T47D (cell line): ENCODE measurements at places on chromosomes 3 and 15.

DNA sequence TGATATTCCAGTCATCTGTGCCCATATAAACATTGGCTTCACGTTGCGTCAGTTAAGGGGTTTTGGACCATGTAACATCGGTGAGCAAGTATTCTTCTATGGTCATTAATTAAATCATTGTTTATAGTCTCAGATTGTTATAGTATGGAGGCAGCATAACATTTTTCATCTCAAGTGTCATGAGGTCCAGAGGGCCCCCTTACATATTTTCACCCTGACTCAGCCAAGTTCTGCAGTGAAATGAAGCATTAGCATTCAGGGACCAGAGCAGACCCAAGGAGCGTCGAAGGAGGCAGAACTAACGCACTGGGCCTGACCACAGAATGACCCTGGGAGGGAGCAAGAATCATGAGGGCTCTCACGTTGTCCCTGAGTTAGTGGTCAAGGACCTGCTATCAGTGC, 171.5 kb downstream of the LRTM1 start:
- no peak for DNase-seq

GRCh38 chr3:139671863-139672646, 5.7 kb downstream of the NMNAT3 start:
- no peak for DNase-seq

DNA sequence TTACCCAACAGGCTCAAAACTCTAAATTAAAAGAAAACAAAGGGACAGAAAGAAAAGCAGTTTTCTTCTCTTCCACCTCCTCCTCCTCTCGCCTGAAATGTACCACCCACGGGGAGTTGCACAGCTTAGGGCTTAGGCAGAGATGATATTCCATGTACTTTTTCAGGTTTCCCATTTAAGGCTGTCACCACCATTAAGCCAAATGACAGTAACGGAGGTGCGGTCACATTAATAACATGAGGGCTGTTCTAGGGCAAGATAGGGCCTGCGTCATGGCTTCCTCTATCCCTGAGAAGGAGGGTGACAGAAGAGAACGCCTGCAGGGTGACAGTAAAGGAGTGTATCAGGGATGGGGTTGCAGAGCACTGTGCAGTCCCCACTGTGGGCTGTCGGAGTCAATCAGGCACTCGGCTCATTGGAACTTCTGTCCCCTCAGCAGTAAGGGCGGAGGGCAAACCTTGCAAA, 51.7 kb upstream of the TJP1 start:
- no peak for DNase-seq

DNA sequence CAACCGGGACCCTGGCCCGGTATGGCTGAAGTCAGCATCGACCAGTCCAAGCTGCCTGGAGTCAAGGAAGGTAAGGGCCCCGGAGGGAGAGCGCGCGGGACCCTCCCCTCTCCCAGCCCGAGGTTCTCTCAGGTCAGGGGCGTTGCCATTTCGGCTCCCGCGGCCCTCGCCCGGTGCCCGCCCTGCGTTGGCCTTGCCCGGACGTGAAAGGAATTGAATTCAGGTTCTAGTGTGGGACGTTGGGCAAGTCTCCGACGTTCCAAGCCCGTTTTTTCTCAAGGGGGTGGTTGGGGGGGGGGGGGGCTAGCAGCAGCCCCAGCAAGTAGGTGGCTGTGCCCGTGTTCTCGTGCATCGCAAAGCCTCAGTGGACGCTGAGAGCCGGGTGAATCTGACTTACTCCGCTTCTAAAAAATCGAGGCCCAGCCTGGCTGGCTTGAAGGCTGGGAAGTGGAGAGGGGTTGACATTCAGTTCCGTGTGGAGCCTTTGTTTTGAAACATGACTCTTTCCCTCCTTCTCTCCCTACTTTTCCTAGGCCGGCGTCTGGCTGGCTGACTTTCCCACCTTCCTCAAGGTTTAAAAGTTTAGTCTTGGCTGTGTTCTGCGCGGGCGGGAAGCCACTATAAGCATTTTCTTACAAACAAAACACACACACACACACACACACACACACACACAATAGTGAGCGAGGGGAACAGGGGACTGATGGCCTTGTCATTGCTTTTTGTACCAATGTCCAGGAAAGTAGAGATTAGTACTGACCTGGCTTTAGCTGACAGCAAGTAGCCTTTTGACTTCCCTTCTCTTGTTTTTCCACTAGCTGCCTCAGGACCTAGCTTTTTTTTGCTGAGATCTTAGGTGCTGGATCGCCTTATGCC, at the start of gene UTS2B:
UTS2B (minus strand) TSS at position 873 of the 876 bp plus-strand sequence. CDS start 48,337 bp downstream, outside the sequence.
- peak; percentile 75 for DNase-seq

GRCh38 chr15:59298225-59298853, 74.3 kb downstream of the MYO1E start:
- no peak for DNase-seq

DNA sequence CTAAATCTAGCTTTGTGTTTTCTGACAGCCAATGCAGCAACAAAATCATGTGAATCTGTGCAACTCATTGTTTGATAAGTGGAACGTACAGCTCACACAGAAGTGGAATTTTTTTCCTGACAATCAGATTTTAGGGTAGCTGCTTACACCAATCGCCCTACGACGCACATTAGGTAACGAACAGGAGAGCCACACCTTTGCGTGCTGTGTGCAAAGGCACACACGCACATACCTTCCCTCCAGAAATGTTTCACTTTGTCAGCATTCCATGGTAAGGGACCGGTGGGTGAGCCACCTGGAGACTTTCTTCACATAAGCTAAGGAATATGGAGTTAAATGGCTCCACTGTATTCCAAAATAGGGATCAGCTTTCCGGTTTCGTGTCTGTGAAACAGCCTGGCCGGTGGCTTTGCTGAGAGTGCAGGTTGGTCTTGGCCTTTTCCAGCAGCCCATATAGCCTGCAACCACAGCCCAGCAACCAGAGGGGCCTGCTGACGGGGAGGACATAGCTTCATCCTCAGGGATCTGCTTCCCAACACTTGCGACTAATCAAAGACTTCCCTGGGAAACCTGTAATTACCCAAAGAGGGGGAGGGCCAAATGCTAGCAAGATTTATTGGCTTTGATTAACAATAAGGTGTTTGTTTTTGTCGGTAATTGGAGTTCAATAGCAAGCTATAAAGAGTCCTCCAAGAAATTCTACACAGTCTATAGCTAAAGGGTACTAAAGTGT, 145.3 kb downstream of the ADAMTS17 start:
- no peak for DNase-seq

- DNase-seq, result peak; percentile 33
These were observed 25.9 kb downstream of the HSPBAP1 start for GRCh38 chr3:122767540-122768372.

DNA sequence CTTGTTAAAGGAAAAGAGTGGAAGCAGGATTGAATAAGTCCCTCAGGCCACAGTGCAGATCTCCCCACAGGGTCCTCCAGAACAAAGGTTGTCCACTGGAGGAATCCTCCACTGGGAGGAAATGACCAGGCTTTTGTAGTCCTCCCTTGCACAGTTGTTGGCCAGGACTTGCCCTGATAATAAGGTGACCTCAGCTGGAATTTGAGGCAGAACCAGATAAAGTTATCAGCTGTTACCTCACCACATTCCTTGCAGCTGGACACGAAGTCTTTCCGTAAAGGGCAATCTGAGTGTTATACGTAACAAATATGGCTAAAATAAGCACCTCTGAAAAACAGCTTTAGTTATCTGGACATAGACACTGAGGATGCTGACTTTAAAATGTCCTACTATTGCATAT, 83.5 kb upstream of the NAALADL2 start:
- no peak for DNase-seq

DNA sequence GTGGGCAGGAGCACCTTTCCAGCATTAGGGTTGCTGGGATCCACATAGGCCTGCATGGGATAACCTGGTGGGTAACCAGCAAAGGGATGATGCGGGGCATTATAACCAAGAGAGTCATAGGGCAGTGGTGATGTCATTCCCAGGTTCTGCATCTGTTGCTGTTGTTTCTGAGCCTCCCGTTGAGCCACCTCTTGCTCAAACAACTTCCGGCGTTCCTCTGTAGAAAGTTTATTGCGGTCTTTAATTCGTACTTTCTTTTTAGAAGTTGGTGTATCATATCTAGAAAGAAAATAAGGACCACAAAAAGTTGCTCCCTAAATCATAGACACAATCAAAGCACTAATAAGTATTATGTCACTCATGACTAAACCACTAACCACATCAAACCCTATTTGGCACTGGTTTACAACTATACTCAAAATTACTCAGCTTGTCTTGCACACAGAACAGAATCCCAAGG, 77.8 kb downstream of the NBEAL2 start:
- DNase-seq, result no peak

GRCh38 chr3:69322158-69322509, 63.8 kb downstream of the FRMD4B start:
- no peak for DNase-seq

GRCh38 chr3:81492040-81492439, 269.4 kb downstream of the GBE1 start:
- no peak for DNase-seq

DNA sequence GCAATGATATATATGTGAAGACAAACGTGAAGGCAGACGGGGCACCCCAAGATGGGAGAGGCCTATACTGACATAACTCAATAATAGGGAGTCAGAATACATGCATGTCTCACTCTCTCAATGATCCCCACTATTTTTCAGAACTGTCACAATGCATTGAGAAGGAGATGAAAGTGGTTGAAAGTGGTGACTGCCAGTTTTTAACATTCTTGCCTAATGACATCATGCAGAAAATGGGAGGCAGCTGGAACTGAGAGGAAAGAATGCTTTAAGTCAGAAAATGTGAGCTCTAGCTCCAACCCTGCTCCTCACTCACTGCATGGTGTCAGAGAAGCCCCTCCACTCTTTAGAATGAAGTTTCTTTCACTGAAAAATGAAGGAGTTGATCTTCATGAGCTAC, 55.3 kb upstream of the P2RY1 start:
- DNase-seq, result no peak

GRCh38 chr15:40134885-40135284, 26.0 kb upstream of the BUB1B start:
- DNase-seq, result no peak

DNA sequence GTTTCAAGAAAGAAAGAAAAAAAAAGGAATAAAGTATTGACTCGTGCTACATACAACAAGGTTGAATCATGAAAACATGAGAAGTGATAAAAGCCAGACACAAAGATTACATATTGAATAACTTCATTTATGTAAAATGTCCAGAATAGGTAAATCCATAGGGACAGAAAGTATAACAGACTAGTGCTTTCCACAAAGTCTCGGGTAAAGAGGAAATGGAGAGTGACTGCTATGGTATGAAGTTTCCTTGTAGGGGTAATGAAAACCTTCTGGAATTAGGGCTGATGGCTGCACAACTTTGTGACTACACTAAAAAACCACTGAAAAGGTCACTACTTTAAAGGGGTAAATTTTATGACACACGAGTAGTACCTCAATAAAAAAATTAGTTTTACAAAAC, 13.0 kb downstream of the LRRFIP2 start:
- no peak for DNase-seq

GRCh38 chr3:42376344-42376798, 34.0 kb downstream of the LYZL4 start:
- DNase-seq, result no peak

DNA sequence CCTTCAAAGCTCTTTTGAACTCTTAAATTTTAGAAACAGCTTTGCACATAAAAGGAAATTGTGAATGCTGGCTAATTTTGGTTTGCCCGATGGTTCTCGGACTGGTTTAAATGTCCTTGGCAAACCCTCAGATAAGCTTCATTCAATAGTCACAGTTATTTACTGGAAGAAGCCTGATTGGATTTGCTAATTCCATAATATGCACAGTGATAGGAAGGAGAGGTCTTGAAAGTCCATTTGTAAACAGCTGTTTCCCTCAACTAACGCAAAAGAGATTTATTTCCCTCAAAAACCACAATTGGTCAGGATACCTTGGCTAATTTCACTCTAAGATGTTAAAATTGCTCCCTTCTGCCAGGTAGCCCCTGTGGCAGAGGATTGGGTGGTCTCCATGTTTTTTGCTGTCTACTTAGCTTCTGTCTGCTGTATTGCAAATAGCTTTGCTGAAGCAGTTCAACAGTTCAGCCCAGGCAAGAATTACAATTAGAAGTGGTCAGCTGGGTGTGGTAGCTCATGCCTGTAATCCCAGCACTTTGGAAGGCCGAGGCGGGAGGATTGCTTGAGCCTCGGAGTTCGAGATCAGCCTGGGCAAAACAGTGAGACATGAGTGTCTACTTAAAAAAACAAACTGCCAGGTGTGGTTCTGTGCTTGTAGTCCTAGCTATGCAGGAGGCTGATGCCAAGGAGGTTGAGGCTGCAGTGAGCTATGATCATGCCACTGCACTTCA, 30.6 kb upstream of the PROK2 start:
- DNase-seq, result no peak

DNA sequence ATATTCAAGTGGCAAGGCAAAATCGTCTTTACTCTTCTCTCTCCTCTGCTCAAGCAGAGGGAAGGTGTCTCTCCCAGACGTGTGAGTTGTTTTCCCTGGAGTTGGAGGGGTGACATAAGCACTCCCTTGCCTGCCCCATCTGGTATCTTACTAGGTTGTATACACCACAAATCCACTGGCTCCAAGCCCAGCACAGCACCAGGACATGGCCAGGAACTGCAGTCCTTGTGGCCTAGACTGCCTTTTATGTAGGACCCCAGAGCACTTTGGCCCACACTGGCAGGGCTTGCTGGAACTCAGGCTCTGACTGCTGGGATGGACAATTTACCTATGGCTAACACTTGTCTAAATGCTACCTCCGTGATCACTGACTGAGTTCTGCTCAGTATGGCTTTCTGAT, 34.0 kb downstream of the DZIP3 start:
- no peak for DNase-seq

- DNase-seq, result no peak
These were observed 83.6 kb downstream of the RAP2B start for GRCh38 chr3:153245661-153246060.

DNA sequence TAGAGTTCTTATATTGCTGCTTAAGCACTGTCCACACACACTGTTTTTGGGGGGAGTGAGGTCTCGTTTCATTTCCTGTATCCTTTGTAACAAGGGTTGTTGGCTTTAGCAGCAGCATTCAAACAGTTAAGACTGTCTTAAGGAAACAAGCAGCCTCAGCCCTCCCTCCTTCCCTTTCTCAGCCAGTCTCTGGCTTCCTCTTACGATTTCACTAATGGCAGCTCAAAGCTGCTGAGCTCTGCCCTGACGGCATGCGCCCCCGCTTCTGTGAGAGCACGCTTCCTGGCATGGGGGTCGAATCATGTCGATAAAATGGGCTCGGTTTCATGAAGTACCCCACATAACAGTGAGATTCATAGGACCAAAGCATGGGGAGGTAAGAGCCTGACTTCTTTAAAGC, 105.0 kb downstream of the KLHL25 start:
- no peak for DNase-seq

GRCh38 chr15:70320482-70320881, 222.8 kb upstream of the TLE3 start:
- DNase-seq, result no peak

- DNase-seq, result no peak
These were observed 6.9 kb upstream of the HOMER2 start for GRCh38 chr15:82959423-82959822.

GRCh38 chr15:32987067-32987466, 207.4 kb downstream of the FMN1 start:
- DNase-seq, result no peak

- DNase-seq, result no peak
These were observed 45.0 kb upstream of the FAH start for GRCh38 chr15:80107774-80108173.
